NCI-H510A (cell line): ENCODE measurements at places on chromosomes 5 and 9.

DNA sequence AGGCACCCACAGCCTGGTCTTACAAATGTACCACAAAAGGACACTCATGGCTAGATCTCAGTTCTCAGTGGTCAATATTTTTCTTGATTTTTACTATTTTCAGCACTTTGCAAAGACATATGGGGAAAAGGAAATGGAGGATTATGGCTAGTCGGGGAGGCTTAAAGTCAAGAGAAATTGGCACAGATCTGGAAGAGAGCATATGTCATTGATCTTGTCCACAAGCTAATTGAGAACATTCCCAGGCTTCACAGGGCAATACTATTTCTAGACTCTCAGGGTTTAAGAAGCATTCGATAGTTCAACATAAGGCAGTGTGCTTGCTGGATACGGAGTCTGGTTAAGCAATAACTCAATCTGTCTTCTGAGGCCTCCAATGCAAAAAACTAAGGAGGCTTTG, 285.8 kb downstream of the ZNF608 start:
- DNase-seq, result no peak

DNA sequence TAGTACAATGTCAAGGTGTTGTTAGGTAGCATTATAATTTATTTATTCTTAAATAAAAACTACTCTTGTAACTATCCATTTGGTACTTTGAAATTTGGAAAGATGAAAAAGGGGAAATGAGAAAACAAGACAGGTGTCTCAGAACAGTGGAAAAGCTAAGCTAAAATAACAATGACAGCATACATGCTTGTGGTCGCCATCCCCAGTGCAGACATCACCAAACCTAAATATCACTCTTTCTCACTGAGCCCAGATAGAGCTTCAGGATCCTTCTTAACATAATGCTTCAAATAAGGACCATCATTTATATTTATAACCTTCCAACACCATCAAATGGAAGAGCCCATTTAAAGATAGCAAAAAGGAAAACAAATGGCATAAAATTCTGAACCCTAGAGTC, 434.4 kb upstream of the BRINP1 start:
- DNase-seq, result no peak

GRCh38 chr5:168800701-168801100, 221.5 kb upstream of the PANK3 start:
- no peak for DNase-seq

DNA sequence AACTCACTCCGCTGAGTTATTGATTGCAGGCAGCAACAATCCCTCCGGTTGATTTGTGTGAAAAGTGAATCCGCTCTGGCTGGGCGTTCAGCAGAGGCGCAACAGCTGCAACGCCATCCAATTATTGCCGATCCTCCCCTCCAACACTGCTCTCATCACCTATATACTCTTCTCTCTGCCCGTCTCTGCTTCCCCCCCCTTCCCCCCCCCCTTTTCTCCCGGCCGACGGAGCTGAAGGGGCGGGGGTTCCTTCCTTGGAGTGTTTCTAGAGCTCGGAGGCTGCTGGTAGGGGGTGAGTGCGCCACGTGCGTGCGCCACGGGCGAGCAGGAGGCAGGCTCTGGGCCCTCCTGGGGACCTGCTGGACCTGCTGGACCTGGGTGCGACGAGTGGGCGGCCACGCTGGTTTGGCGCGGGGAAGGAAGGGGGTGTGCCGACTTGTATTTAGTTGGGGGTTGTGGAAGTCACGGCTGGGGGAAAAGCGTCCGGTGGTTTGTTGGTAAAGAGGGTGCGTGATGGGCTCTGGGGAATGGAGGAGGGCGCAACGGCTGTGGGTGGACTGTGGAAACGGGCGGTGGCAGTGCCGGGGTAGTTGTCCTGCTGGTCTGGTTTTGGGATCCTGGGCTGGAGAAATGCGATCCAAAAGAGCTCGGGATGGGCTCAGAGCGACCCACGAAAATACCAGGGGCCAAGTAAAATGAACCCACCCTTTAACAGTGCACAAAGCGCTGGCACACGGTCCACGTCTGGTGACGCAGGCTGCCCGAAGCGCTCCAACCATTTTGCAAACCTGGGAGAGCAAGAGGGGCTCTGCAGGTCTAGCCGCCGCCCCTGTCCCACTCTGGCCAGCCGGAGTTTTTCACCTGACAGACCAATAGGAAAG, 6.4 kb upstream of the MEF2C start:
- no peak for DNase-seq

DNA sequence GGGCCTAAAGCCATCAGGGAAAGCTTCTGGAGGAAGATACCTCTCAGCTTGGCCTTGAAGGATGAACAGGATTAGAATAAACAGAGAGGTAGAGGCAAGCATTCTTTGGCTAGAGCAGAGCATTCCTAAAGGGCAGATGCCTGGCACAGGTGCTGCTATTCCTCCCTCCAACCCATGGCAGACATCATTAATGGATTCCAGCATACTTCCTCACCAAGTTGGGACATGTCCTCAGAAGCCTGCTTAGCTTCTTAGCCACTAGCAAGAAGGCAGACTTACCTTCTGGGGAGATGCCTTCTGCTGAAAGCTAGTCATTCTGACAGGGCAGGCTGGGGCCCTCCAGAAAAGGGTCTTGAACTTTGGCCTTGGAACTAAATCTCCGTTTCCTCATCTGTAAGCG, 122.0 kb downstream of the RGS3 start:
- no peak for DNase-seq

GRCh38 chr5:123559434-123559775, 47.4 kb downstream of the CSNK1G3 start:
- DNase-seq, result no peak

GRCh38 chr9:846852-847251, 5.4 kb downstream of the DMRT1 start:
- DNase-seq, result no peak

- DNase-seq, result no peak
These were observed 32.5 kb upstream of the PPP1R26 start for GRCh38 chr9:135447126-135447525.

DNA sequence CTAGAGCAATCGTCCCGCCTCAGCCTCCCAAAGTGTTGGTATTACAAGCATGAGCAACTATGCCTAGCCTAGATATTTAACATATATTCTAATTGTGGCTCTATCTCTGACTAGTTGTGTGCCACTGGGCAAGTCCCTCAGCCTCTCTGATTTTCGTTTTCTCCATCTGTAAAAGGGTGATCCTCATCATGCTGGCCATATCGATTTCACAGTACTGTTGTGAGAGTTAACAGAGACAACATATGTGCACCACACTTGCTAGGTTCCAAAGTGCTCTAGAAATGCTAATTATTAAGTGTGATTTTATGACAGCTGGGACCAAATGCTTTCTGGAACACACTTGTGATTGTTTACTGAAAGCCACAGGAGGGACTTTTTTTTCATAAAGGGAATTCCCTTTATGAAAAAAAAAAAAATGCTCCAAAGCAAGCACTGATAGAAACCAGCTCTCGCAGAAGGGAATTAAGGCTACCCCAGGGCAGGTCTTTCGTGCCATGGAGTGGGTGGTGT, 78.5 kb upstream of the EPB41L4B start:
- DNase-seq, result no peak

GRCh38 chr9:16901590-16901989, 31.1 kb upstream of the BNC2 start:
- no peak for DNase-seq

DNA sequence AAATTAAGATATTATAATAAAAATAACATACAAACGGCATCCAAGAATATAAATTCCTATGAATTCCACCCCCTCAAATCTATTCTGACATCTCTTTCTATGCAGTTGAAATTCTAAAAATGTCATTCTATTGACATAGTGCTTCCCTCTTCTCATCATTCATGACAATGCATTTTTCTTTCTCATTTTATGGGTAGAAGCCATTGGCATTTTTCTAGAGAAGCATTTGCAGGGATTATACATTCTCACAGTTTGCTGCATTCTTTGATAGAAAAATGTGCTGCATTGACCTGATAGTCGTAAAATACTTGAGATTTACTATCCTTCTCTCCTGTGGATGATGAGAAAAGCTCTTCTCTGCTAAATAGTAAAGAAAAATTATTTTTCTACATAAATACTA, 760.9 kb upstream of the ACO1 start:
- DNase-seq, result no peak

DNA sequence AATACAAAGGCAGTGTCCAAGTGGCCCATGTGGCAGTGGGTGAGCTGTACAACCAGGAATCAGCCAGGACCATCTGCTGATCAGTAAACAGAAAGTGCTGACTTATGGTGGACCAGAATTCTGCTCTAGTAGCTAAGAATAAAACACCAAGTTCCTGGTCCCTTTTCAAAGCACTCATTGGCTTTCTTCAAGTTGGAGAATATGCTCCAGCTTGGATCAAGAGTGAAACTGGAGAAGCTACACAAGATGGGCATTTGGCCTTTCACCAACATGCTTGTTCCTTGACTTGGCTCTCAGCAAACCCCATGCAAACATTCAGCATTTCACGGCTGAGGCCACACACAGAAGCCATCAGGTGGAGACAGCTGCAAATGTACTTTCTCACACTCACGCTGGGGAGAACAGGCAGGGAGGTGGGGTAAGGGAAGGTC, 32.1 kb downstream of the MARCHF3 start:
- no peak for DNase-seq

DNA sequence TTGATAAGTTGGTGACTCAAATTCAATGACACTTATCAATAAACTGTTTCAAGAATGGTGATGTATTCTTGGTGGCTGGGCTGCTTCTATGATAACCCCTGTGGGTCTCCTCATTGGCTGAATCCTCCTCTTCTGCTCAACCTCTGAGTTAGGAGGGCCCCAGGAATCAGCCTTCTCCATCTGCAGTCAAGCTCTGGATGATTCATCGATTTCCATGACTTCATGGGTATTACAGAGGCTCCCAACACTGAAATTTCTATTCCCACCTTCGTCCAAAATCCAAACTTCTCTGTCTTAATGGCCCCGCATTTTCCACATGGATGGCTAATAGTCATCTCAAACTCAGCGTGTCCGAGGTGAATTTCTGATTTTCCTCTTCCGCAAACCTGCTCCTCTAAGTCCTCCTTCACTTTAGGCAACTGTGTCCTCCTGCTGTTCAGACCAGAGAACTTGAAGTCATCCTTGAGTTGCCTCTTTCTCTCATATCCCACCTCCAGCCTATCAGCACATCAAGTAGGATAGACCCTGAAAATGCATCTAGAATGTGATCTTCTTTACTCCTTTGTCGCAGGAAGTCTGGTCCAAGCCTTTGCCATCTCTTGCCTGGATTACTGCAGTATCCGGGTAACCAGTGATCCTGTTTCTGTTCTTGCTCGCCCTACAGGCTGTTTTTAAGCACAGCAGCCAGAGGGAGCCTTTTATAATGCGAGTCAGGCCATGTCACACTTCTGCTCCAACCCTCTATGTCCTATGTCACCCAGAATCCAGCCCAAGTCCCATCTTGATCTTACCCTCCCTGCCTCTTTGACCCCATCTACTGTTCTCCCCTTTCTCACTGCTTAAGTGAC, 41.4 kb upstream of the IL7R start:
- no peak for DNase-seq

DNA sequence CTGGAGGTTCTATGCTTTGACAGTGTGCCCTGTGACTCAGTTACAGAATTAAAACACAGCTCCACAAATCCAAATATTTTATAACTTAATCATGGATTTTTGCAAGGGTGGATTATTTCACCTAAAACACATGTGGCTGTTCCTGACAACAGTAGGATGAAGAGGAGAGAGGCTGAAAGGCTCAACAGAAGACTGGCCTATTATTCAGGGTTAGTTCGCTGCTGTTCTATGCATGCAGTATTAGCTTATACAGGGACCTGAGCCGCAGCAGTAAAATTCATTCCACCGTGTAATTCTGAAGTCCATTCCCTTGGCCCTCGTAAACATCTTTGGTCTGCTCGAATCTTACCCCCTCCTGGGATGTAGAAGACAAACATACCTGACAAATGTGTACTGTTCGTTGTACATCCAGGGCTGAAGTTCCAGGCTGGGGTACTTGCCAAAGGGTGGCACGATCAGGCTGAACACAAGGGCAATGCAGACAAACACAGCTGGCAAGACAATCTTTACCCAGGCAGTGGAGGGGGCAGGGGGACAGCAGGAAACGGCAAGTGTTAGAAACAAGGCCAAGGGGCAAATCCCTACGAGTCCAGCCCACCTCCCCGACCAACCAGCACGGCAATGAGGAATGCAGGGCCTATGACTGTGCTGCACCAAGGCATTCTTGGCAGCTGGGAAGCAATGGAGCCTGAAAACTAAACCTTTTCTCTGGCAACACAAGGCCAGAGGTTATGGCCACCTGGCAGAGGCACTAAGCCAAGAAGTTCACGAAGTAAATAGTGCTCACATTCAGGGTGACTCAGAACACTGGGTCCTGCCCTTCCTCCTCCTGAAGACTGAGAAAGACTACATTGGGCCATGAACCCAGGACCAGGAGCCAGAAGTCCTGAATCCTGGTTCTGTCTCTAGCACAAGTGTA, 46.8 kb downstream of the NIPSNAP3B start:
- DNase-seq, result no peak

DNA sequence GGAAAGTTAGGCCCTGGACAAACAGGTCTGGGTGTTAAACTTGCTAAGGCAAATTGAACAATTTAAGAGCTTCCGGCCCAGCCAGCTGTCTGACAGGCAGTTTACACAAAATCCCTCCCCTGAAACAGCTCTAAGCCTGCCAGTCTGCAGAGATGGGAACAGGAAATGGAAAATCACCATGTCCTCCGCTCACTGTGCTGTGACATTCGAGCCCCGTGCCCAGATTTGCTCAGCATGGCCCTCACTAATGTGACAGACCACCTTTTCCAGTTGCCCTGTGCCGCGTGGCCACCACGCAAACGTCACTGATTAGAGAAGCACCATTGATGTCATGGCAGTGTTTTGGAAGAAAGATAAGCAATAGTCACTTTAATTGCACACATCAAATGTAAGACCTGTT, 41.0 kb downstream of the CCNJL start:
- peak; percentile 13 for DNase-seq

GRCh38 chr9:128773049-128773448, 1.3 kb upstream of the ZER1 start:
- DNase-seq, result no peak

- no peak for DNase-seq
These were observed 125.5 kb downstream of the DCP2 start for GRCh38 chr5:113102121-113102531.

DNA sequence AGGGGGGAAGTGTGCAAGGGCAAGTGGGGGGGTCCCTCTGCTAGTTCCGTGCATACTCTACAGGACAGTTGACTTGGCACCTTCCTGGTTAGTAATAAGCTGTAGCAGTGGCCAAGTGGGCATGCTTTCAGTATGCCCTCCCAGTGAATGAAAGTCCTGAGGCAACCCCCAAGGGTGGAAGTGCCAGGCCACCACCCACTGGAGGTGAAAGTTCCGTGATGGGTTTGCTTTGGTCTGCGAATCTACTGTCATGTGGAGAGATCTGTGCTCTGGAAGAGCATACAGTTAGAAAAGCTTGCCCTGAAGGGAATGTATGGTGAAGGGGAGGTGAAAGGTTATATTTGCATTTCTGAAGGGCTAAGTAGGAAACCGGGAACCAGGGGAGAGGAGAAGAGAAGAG, 10.3 kb downstream of the FXN start:
- DNase-seq, result no peak

DNA sequence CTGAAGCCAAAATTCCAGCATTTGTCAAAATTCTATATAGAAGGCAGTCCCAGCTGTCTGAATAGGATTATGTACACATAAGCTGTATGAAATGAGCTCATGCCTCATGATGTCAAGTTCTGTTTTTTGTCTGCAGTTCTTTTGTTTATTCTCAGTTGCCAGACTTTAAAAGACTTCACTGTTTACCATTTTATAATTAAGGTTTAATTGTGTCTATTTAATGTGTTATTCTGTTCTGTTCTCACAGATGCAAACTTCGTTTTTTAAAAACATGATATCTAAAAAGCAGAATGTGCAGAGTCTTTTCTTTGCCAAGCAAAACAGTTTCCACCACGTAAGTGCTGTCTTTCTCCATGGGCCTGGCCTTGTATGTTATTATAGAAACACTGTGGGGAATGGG, 31.1 kb downstream of the ERAP1 start:
- DNase-seq, result no peak
